ENCODE measurements at places on chromosomes 16 and 17.
A peak's percentile ranks its signal among the peaks of the same experiment; 100 is the strongest.

GRCh38 chr16:70800781-70801480, at the start of gene VAC14:
Gene VAC14, minus strand, starts transcription at chr16:70801158. Its CDS starts 258 bp downstream, at chr16:70800900.
- DNase-seq, result peak; percentile 66

GRCh38 chr16:11270602-11271162, 1.6 kb upstream of the TNP2 start:
- no peak for DNase-seq

DNA sequence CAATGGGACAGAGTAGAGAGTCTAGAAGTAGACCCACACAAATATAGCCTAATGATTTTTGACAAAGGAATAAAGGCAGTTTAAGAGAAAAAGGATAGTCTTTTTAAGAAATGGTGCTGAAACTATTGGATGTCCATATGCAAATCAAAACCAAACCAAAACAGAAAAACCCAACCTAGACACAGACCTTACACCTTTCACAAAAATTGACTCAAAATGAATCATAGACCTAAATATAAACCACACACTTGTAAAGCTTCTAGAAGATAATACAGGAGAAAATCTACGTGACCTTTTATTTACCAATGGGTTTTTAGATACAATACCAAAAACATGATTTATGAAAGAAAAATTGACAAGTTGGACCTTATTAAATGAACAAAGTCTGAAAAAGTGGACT, 66.4 kb upstream of the MPHOSPH6 start:
- no peak for DNase-seq

DNA sequence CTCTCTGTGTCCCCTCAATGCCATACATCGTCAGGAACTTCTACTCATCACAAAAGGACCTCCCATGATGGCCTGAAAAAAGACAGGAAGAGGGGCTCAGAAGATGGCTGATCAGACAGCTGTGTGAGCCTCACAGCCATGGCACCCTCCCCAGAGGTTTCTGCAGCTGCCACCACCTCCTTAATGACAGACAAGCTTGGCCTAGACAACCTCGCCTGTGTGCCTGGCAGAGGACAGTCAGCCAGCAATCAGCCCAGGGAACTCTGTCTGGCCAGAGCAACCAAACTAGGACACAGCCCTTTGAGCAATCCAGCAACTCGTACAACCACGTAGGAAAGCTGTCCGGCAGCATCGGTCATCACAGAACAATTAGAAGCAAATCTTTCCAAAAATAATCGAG, 54.2 kb upstream of the MED9 start:
- no peak for DNase-seq

GRCh38 chr17:6468051-6468790, 24.0 kb downstream of the PIMREG start:
- DNase-seq, result no peak

DNA sequence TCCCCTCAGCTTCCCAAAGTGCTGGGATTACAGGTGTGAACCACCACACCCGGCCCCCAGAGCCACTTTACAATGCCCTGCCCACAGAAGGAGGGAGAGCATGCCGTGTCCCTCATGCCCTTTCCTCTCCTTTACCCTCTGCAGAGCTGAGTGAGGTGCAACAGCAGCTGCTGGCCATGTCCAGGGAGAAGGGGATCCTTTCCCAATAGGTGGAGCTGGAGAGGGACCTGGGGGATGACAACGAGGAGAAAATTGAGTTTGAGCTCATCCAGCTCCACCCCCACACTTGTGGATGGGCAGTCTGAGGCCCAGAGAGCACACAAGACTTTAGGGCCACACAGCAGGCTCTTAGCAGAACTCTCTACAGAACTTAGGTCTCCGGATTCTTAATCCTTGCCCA, 7.9 kb upstream of the GSDMA start:
- no peak for DNase-seq

DNA sequence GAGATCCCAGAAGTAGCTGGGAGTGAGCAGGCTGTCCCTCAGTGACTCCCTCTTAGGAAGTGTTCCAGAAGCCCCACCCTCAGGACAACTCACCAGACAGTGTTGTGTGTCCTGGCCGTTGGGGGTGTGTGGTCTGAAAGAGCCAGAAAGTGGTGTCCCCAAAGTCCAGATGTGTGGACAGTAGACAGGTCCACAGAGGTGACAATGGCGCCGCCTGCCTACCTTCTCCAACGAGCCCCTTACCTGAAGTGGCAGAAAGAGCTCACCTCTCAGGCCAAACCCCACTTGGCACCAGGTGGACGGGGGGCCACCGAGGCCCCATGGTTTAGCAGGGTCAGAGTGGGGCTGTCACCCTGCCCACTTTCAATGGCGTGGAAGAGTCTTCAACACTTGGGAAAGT, 19.9 kb downstream of the C17orf100 start:
- no peak for DNase-seq

GRCh38 chr16:86380030-86380429, 130.3 kb upstream of the FOXF1 start:
- DNase-seq, result no peak

- DNase-seq, result peak; percentile 88
Observed at GRCh38 chr17:75876938-75877751, 1.2 kb downstream of the TRIM47 start.

GRCh38 chr17:82076785-82077591, 11.4 kb upstream of the DUS1L start:
- DNase-seq, result no peak

- DNase-seq, result no peak
Observed at GRCh38 chr17:6554871-6555330, 1.5 kb downstream of the PITPNM3 start.

- DNase-seq, result no peak
Observed at GRCh38 chr16:31365131-31365865, 10.3 kb downstream of the ITGAX start.

GRCh38 chr17:71709946-71710345, 410.9 kb upstream of the SOX9 start:
- no peak for DNase-seq

- no peak for DNase-seq
Observed at GRCh38 chr17:34318474-34318873, 761 bp upstream of the CCL8 start.

- no peak for DNase-seq
Observed at GRCh38 chr17:46135126-46135812, 58.0 kb downstream of the KANSL1 start.

GRCh38 chr16:55915096-55915827, 40.1 kb upstream of the CES5A start:
- no peak for DNase-seq

- no peak for DNase-seq
Observed at GRCh38 chr16:86375364-86375763, 135.0 kb upstream of the FOXF1 start.

DNA sequence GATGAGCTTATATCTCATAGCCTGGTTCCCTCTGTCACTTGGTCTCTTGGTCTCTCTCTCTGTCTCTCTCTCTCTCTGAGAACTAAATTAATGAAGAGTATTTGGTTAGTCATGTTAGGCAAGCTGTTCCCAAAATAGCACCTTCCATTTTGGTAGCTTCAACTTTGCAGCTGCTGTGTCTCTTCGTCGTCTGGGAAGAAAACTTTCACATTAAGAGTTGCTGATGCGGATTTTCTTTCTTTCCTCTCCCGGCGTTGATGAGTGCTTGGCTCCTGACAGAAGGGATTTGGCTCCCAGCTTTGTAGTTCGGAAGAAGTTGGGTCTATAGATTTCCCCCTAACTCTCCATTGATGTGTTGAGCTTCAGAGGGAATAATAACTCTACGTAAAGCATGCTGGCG, at the start of gene RBFOX1:
RBFOX1 (plus strand) TSS at position 235 of the 400 bp plus-strand sequence.
- DNase-seq, result no peak

GRCh38 chr17:80749611-80750010, 205.0 kb downstream of the RPTOR start:
- DNase-seq, result no peak

GRCh38 chr17:77445760-77446532, 305.2 kb downstream of the SEC14L1 start:
- DNase-seq, result no peak

GRCh38 chr17:41456204-41456603, 11.0 kb downstream of the KRT32 start:
- DNase-seq, result no peak

DNA sequence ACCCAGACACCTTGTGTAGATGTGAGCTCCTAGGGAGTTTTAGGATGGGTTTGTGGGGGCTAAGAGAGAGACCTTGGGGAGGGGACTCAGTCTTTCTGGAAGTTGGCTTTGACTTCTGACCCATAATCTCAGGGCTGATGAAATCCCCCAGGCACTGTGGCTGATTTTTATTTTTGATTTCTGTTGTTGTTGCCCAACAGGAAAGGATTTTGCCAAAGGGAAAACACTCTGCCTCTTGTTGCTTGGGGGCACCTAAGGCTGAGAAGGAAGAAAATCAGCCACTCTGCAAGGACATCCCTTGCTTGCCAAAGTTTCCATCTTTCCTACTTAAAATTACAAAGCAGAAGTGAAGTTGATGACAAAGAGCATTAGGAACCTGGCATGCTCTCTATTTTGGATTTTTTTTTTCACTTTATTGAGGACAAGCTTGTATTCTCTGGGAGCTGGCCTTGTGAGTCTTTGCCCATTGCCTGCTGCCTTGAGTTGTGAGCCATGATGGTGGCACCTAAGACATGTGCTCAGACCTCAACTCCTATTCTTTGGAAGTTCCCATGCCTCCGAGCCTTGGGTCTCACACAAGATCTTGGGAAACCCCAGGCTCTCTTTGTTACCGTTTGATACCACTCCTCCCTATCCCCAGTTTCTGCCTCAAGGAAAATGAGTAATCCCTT, 3.2 kb upstream of the C1QTNF1 start:
- DNase-seq, result peak; percentile 65

GRCh38 chr16:55703003-55704001, 47.5 kb downstream of the SLC6A2 start:
- no peak for DNase-seq

GRCh38 chr17:76812263-76812662, 55.9 kb upstream of the MGAT5B start:
- no peak for DNase-seq

- DNase-seq, result no peak
Observed at GRCh38 chr17:82153745-82154375, 55.8 kb upstream of the FASN start.

DNA sequence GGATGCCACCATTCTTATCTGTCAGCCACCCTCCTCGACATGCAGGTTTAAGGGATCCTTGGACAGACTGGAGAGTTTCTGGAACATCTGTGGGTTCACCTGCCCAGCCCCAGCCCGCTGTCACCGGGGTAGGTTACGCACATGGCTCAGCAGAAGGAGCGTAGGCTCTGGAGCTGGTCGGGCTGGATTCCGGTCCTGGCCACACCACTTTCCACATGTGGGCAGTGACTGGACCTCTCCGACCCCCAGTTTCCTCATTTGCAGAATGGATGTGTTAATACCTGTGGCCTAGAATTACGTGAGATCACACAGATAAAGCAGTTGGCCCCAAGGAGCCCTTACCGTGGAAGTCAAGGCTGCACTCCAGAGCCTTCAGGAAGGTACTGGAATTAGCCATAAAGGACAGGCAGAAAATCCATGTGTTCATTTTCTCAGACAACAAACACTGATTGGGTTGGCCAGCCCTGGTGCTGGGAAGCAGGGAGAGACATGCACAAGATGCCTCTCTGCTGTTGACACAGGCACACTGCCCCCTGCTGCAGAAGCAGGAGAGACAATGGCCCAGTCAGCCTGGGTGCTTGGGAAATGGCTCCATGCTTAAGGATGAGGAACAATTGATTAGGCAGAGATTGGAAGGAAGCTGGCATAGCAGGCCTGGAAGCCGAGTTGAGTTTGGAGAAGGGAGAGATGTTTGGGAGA, 58.8 kb downstream of the SF3B3 start:
- no peak for DNase-seq

DNA sequence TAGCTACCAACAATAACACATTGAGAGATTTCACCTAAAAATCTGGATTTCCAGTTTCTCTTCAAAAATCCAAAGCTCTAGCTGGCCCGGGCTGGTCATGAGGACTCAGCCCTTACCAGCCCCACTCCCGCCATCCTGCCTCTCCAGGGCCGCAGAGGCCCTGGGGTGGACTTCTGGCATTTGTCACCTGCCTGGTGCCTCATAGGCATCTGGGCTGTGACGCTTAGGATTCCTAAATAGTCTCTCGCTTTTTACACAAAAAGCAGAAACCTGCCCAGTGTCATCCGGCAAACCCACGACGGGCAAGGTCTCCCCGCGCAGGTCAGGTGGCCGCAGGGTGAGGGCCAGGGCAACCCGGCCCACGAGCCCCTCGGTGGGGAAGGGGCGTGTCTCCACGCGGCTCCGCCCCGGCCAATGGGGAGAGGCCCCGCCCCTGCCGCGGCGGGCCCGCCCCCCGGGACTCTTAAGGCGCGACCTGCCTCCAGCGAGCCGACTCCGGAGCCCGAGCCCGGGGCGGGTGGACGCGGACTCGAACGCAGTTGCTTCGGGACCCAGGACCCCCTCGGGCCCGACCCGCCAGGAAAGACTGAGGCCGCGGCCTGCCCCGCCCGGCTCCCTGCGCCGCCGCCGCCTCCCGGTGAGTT, at the start of gene VASN:
VASN (plus strand) TSS at position 492 of the 644 bp plus-strand sequence. CDS start 9,030 bp downstream, outside the sequence.
- DNase-seq, result no peak

DNA sequence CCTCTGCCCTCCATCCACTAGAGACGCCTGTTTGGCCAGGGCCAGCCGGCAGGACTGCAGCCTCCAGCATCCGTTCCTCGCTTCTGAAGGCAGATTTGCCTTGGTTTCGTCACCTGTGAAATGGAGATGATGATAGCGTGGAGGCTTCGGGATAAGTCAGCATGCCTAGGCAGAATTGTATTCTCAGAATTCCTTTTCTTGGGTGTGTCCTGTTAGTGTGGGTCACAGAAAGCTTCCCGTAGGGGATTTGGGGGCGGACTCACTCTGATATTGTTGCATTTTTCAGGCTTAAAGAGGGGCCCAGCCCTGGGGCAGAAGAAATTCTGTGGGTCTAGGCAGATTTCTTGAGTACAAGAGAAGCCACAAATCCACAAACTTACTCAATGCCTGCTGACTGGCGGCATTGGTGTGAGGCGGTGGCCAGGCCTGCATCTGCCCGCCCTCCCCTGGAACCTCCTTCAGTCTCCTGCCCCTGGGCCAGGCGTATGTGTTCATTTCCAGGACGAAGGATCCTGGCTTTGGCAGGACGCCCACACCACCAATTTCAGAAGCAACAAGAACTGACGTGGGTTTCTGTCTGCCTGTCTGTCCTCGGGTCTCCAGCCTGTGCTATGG, 17.6 kb downstream of the CCDC42 start:
- no peak for DNase-seq

DNA sequence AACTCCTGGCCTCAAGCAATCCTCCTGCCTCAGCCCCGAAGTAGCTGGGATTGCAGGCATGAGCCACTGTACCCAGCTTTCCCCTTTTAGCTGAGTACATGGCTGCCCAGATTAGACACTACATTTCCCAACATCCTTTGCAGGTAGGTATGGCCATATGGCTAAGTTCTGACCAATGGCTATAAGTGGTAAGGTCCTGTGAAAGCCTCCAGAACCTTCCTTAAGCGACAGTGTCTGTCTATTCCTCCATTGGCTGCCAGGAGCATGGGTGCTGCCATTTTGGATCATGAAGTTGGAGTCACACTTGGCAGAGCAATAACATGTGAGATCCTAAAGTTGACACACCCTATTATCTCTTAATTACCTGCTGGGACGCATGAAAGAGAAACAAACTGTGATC, 24.4 kb upstream of the CRHR1 start:
- DNase-seq, result no peak

GRCh38 chr17:42773290-42774035, at the start of gene VPS25:
Gene VPS25, plus strand, starts transcription at chr17:42773449. Its CDS starts 27 bp downstream, at chr17:42773476.
- DNase-seq, result peak; percentile 87

GRCh38 chr17:72255481-72255880, 134.7 kb downstream of the SOX9 start:
- no peak for DNase-seq

- no peak for DNase-seq
Observed at GRCh38 chr17:29169806-29170591, 10.2 kb downstream of the MYO18A start.

GRCh38 chr16:54812229-54812628, 118.4 kb upstream of the IRX5 start:
- DNase-seq, result no peak

Measured in ascending aorta (tissue), 2 donors.